ENCODE measurements at places on chromosomes 7 and 10. TPM values are rescaled to one million over a fixed set of nuclear protein-coding genes. Genes with fewer than 3 reads are reported as not detected.

The RNF148 gene
- total RNA-seq = 0.64 TPM

DNA sequence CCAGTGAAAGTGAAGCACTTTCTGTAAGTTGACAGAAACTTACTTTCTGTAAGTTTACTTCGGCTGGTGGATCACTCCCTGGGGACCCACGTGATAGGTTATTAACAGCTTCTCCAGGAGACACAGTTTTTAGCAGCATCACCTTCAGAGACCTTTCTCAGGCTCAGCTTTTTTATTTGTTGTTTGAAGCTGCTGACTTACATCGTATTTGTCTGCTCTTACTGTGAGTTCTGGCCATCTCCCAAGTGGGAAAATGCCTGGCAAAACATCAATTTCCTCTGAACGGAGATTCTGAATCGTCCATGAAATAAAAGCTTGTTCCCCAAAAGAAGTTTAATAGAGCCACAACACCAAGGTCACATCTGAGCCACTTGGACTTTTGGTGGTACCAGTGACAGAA is 178.7 kb upstream of the PODXL start:
- DNase-seq = no peak

GRCh38 chr7:113246738-113247137 is 128.4 kb upstream of the SMIM30 start:
- DNase-seq = no peak

GRCh38 chr7:112510001-112510742 is 29.4 kb downstream of the LSMEM1 start:
- DNase-seq = peak; percentile 49

GRCh38 chr10:102959360-102959759 is 41.3 kb downstream of the CNNM2 start:
- no peak for DNase-seq

DNA sequence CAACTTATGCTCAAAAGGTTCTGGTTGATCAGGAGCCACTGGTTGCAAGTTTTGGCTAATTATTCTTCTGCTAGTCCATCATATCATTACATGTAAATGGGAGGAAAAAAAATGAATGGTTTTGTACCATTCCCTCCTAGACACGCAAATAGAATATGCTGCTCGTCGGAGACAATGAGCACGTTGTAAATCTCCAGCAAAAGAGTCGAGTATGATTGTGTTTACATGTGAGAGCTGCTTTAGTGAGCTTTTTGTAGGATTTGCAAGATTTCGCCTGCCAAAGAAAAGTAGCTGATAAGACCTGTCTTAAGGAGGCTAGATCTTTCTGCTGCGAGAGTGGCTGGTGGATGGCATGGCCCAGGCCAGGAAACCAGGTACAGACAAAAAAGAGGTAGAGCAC is 109.0 kb downstream of the ZMYND11 start:
- DNase-seq = no peak

DNA sequence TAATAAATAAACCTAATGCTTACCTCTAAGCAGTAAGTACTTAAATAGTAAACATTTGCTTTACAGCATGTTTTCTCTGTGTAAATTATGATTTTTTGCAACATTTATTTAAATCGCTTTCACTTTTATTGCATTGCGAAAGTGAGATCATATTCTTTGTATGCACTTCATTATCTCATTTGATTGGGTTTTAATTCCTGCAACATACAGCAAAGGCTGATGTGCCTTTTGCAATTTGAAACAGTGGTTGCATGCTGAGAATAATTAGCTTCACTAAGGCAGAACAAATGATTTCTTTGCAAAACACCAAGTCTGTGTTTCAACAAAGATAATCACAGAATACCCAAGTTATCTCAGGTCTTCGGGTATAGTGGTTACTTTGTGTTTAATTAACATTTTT is 16.3 kb upstream of the THSD7A start:
- DNase-seq = no peak

GRCh38 chr10:97081621-97082235 is 104.0 kb downstream of the SLIT1 start:
- DNase-seq = peak; percentile 63

GRCh38 chr10:72260239-72260975 is 13.3 kb upstream of the DDIT4 start:
- DNase-seq = peak; percentile 99

DNA sequence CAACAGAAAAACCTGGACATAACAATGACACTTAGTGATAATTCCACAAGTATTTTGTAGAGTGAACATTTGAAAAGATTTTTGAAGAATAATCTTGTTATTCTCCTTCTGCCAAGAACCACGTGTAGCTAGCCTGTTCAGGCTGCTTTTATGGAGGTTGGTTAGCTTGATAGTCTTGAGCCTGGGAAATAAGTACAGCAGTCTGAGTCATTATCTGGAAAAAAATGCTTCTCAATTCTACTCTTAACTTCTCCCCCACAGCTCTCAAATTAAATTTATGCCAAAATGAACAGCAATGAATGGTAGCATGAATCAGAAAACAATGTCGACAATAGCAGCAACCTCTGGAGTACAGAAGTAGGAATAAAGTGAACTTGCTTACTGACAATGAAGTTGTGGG is 63.2 kb downstream of the GPR37 start:
- DNase-seq = peak; percentile 34

DNA sequence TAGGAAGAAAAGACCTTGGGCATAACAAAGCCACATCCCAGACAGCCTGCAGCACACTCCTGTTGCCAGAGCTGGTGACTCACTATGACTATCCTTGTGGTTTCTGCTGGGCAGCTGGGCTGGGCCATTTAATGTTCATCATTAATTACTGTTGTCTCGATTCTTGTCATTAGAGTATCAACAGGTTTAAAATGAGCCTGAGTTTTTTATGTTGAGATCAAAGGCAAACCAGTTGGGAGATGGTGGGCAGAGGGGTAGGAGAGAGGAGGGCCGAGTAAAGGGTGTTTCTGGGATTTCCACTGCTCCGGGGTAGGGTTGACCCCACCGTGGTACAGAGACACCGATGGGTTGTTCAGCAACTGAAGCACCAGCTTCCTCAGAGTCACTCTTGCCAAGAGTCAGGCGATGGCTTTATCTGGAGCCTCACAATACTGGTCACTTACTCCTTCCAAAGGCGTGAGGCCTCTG is 128.7 kb upstream of the LYZL1 start:
- peak; percentile 84 for DNase-seq

- DNase-seq = no peak
These were observed 14.1 kb downstream of the NPFFR1 start for GRCh38 chr10:70269741-70270140.
